Inflammatory macrophage treated with lipopolysaccharide for 4 hours (primary cell): ENCODE measurements at places on chromosomes 1 and 21.

DNA sequence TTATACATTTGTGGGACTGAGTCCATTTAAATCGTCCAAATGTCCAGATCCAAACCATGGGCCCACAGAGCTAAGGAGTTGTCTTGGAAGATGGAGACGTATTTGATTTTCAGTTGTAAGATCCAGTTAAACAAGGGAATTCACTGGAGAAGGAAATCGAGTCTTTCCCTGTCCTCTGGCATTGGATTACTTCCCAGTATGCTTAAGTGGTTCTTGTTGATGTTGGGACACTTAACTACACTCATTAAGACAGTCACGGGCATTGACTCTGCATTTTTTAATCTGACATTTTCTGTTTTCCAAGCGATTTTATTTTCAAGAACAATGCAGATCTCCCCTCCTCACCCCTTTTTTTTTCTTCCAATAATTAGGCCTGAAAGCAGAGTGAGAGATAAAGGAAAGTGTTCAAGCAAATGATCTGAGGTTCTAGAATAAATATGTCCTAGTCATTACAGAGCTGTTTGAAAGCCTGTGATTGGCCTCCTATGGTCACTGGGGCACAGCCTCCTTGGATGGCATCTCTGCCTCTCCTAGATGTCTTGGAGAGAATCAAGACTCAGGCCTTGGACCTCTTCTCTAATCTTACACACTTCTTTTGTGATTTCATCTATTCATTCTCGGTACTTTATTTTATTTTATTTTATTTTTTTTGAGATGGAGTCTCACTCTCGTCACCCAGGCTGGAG, 48.9 kb downstream of the CD247 start:
- DNase-seq: no peak

- no peak for DNase-seq
Observed at GRCh38 chr21:34775793-34776192, 107.0 kb downstream of the CLIC6 start.

GRCh38 chr1:181205901-181206300, 117.4 kb downstream of the IER5 start:
- DNase-seq: no peak

GRCh38 chr21:38315122-38315521, 58.3 kb downstream of the KCNJ15 start:
- DNase-seq: no peak

DNA sequence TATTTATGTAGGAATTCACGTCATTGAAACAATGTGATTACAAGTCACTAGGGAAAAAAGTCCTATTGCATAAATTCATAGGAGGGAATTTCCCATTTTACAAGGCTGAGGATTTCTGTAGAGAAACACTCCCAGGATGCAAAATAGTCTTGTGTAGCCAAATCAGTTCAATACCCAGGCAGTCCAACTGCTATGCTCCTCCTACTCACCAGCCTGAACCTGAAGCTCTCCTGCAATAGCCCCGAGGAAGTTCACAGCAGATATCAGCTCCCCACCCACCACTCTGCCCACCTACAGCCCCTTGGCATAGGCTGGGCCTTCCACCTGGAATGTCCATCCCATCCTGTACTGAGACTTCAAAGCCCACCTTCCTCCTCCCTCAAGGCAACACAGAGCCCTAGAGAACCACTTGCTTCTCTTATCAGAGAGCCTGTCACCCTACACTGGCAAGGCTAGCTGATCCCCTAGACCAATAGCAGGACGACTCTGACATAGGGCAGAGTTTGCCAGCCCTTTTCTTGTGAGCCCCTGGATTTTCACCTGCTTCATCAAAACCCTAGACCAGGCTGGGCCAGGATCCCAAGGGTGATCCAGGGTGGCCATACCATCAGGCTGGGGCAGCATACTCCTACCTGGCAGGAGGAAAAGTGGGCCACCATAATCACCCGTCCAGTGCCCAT, 1.5 kb downstream of the LSS start:
- peak; percentile 95 for DNase-seq

DNA sequence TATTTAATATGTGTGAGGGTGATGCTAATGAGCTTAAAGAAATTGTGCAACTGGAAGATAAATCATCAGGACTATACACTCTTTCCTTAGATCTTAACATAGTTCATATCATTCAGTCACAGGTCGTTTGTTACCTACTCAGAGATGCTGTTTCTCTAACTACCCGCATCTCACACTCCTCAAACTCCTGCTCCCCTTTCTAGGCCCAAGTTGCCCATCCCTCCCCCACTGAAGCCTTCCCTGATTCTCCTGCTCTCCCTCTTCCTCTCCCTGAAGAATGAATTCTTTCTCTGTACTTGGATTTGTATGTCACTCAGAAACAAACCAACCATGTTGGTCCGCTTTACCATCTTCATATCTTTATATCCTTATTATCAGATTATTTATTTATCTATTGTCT, 9.1 kb downstream of the SH3GLB1 start:
- no peak for DNase-seq

GRCh38 chr1:46094471-46095005, 37.9 kb downstream of the PIK3R3 start:
- DNase-seq: no peak
